Regular cardiac myocyte (primary cell): ENCODE measurements at places on chromosomes 7 and 10. TPM values are rescaled to one million over a fixed set of nuclear protein-coding genes. Genes with fewer than 3 reads are reported as not detected.

The NXPH1 gene
- not detected in 2 replicates for total RNA-seq

The VWDE gene
- 0.19 TPM in 1 of 2 replicates, not detected in the other for total RNA-seq

The C7orf33 gene
- total RNA-seq: not detected in 2 replicates

The GLI3 gene
- total RNA-seq: 1.4 and 3.3 TPM in 2 replicates

The HOXA3 gene
- under 0.01 TPM in 1 of 2 replicates, not detected in the other for total RNA-seq

The SPDYE6 gene
- total RNA-seq: not detected in 2 replicates

The KCTD7 gene
- total RNA-seq: 5.0 and 7.0 TPM in 2 replicates

The MMD2 gene
- not detected in 2 replicates for total RNA-seq

The SFXN2 gene
- 5.6 and 7.5 TPM in 2 replicates for total RNA-seq

The PDK4 gene
- total RNA-seq: 0.58 and 6.5 TPM in 2 replicates

The ATOH7 gene
- under 0.01 and 0.28 TPM in 2 replicates for total RNA-seq

The SCART1 gene
- total RNA-seq: 0.77 and 1.1 TPM in 2 replicates

The CLCN1 gene
- total RNA-seq: not detected in 2 replicates
